ENCODE measurements at places on chromosomes 12 and 14.
A peak's percentile ranks its signal among the peaks of the same experiment; 100 is the strongest.

GRCh38 chr14:55752580-55753390 lies 172.8 kb downstream of the KTN1 start:
- DNase-seq, result no peak

- no peak for DNase-seq
Observed at GRCh38 chr12:1791104-1791841, 29.1 kb upstream of the LRTM2 start.

DNA sequence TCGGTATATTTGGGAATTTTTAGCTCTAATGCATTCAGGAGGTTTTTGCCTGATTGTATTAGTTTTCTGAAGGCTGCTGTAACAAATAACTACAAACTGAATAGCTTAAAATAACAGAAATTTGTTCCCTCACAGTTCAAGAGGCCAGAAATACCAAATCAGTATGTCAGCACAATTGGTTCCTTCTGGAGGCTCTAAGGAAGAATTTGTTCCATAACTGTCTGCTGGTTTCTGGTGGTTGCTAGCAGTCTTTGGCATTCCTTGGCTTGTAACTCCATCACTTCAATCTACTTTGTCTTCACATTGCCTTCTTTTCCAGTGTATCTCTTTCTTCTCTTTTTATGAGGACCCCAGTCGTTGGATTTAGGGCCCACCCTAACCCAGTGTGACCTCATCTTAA lies 21.3 kb downstream of the TMTC3 start:
- no peak for DNase-seq

DNA sequence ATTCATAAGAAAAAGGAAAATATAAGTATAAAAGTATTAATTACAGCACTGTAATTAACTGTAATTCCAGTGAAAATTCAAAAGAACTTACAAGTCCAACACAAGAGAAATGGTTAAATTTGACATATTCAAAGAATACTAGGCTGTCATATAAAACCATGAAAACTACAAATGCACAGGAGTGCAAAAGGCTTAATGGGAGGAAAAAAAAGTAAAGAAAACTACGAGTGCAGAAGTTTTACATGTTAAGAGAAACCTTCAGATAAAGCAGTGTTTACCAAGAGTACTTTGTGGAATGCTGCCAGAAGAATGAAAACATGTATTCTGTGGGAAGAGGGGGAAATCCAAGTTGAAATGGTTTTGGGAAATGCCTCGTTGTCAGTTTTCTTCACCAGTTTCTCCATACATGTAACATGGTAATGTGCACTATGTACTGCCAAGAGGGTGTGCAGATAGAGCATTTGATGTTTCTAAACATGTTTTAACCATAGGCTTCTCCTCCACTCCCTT lies 9.1 kb downstream of the HEATR5A start:
- DNase-seq, result peak; percentile 76

GRCh38 chr12:155006-155405 lies 59.0 kb downstream of the SLC6A12 start:
- DNase-seq, result no peak

GRCh38 chr12:131448254-131448795 lies 262.6 kb upstream of the SFSWAP start:
- DNase-seq, result no peak

GRCh38 chr12:102023343-102023930 lies 38.4 kb downstream of the WASHC3 start:
- no peak for DNase-seq

- DNase-seq, result no peak
Observed at GRCh38 chr14:40847480-40847879, 759.2 kb upstream of the LRFN5 start.

GRCh38 chr14:42884100-42884499 lies 1277.4 kb downstream of the LRFN5 start:
- peak; percentile 88 for DNase-seq

- no peak for DNase-seq
Observed at GRCh38 chr12:53781228-53781801, 29.5 kb upstream of the CISTR start.

- DNase-seq, result no peak
Observed at GRCh38 chr12:104536841-104537240, 80.1 kb downstream of the CHST11 start.

GRCh38 chr12:116458492-116458891 lies 100.7 kb upstream of the MAP1LC3B2 start:
- no peak for DNase-seq

- peak; percentile 9 for DNase-seq
Observed at GRCh38 chr12:90281154-90281868, 572.7 kb upstream of the ATP2B1 start.

DNA sequence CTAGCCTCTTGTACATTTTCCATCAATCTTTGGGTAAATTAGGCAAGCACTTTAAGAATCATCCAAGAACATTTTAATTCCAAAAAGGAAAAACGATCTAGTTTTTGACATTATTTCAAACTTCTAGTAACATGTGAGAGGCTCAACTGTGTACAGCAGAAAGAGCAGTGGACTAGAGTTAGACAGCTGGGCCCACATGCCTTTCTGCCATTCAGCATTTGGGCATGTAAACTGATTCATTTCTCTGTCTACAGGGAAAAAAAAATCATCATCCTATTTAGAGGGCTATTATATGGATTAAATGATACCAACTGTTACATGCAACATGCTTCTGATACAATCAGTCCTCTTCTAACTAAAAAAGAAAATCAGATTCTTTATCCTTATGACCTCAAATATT lies 17.7 kb downstream of the ATP2B1 start:
- DNase-seq, result no peak

GRCh38 chr12:74722709-74723108 lies 185.1 kb downstream of the ATXN7L3B start:
- no peak for DNase-seq
